Activated CD8-positive, alpha-beta memory T cell treated with anti-CD3 and anti-CD28 coated beads for 1 hour (primary cell): ENCODE measurements at places on chromosomes 3 and 15.

DNA sequence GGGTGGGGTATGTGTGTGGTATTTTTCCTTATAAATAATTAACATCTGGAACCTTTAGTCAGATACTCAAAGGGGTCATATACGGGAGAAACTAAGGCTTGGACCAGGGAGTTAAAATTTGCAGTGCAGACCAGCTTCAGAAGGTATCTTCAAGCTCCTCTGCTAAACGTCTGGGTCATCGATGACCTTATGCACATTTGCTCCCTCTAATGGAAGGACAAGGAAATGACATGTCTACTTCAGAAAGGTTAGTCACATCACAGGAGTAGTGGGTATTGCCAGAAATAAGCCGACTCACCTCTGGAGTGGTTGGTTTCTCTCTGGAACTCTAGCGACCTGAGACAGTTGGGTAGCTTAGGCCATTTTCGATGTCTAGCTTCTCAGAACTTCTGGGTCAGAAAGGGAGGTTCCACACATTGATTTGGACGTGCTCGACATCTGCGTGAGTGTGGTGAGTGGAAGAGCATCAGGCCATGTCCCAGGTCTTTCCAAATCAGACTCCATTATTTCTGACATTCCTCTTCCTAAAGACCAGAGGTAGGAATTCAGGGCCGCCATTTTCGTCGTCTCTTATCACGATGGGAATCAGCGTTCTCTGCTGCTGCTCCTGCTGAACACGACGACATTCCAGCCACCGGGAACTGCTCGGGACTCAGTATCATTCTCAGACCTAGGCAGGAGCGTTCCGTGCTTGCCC, 31.8 kb upstream of the RASA2 start:
- no peak for DNase-seq

DNA sequence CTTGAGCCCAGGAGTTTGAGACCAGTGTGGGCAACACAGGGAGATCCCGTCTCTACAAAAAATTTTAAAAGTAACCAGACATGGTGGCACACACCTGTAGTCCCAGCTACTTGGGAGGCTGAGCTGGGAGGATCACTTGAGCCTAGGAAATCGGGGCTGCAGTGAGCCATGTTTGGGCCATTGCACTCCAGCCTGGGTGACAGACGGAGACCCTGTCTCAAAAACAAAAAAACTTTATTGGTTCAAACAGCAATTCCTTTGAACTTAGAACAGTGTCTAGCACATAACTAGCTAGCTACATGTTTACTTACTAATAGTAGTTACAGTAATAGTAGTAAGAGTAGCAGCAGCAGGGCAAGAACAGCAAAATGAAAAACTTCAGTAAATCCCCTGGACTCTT, 10.1 kb downstream of the HAUS2 start:
- no peak for DNase-seq

DNA sequence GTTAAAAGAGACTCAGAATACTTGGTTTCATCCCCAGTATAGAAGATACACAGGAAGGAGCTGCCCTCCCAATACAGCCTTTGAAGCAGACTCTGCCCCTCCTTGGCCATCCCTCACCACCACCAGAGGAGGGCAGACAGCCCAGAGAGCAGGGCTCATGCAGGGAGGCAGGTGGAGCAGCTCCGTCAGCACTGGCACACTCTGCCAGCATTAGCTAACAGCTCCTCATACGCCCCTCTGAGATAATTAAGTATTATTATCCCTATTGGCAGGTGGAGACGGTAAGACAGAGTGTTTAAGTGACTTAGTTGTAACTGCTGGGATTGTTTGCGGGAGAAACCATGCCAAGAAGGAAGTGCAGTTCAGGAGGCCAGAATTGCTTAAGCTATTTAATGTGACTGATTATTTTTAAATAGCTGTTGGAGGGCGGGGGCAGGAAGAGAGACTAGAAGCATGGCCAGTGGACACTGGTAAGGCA, 434.0 kb downstream of the EPHB1 start:
- DNase-seq = no peak

DNA sequence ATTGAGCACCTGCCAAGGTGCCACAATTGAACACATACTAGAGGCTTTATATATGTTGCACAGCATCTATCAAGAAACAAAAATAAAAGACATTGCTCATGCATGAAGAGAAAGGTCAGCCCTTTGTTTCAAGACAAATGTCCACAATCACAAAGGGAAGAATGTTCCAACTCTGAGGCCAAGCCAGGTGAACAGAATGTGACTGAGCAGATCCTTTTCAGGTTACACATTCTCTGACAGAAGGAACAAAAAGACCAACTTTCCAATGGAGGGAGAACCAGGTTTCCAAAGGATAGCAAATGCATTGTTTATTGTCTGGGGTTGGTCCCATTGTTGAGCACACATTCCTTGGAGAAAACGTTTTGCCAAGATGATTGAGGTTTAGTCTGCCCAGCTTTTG, 50.2 kb upstream of the FAM174B start:
- no peak for DNase-seq

DNA sequence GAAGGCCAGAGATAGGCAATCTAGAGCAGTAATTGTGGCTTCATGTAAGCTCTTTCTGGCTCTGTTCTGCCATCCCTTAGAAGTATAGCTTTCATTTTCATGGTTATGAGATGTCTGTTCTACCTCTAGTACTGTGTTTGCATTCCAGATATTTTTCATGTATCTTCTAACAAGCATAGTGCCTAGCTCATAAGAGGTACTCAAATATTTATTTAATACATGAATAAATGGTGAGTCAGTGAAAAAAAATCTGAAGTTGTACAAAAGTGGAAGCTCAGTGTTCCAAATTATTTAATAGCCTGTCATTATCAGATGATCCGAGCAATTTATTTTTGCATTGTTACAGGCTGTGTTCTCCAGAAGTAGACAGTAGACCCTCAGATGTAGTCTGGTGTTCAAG, 64.3 kb downstream of the OXSM start:
- DNase-seq = no peak

GRCh38 chr3:14784087-14784681, 34.6 kb upstream of the FGD5 start:
- DNase-seq = no peak

GRCh38 chr3:113839551-113839950, 963 bp downstream of the GRAMD1C start:
- no peak for DNase-seq

GRCh38 chr3:120067083-120067482, 27.2 kb downstream of the GSK3B start:
- no peak for DNase-seq

DNA sequence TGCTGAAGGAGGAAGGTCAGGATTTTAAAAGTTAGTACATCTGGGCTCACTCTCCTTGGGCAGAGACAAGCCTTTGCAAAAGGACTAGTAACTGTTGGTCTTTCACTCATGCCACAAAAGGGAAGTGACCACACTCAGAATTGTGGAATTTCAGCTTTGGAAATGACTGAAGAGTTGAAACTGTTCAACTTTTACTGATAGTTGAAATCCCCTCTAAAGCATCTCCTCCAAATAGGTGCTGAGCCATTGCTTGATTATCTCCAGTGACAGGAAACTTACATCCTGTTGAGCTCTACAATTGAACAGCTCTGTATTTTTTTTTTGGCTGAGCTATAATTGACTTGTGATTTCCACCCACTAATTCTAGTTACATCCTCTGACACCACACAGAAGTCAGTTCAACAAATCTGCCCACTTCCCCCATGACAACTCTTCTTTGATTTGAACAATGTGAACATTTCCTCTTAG, 254.8 kb upstream of the TPRG1 start:
- DNase-seq = no peak

- DNase-seq = no peak
These were observed 87.7 kb downstream of the XXYLT1 start for GRCh38 chr3:195183071-195183776.
